ENCODE measurements at places on chromosomes 3 and 15.

- no peak for DNase-seq
Observed at GRCh38 chr3:115768661-115769060, 145.4 kb downstream of the GAP43 start.

- DNase-seq = peak; percentile 30
Observed at GRCh38 chr3:69085168-69085832, 563 bp downstream of the ARL6IP5 start.

DNA sequence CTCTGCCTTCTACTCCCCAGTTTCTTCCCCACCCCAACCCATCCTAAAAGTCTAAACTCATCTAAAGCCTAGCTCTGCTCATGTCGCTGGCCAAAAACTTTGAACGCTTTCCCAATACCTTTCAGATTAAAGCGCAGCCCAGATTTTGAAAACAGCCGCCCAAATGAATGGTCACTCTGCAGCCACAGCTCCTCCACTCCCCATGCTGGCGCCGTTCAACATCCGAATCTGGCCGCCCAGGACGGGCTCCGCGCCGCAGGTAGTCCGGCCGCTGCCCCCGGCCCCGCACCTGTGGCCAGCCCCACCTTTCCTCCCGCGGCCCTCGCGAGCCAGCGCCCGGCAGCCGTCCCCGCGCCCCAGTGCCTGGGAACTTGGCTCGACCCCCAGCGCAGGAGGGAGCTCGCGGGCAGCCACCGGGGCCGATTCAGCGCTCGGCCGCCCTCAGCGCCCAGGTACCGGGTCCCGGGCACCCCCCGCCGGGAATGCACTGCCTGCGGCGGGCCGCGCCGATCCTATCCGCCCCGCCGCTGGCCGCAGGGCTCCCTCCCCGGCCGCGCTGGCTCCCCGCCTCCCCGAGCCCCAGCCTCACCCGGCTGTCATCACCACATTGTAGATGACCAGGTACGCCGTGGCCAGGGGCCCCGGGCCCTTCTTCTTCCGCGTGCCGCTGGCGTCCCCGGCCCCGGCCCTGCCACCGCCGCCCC, 417 bp downstream of the HACD2 start:
- no peak for DNase-seq

DNA sequence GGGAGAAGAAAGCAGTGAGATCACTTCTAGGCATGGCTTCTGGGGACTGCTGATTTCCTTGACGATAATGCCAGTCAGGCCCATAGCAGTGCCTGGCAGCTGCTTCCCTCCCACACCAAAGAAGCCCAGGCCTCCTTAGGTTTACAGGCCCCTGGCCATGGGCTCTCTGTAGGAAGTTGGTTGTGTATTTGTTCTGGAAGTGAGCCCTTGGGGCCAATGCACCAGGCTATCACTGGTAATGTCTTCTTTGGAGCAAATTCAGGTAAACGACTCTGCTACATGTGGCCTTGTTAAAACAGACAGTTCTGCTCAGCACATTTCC, 89.3 kb downstream of the CCNL1 start:
- DNase-seq = no peak

DNA sequence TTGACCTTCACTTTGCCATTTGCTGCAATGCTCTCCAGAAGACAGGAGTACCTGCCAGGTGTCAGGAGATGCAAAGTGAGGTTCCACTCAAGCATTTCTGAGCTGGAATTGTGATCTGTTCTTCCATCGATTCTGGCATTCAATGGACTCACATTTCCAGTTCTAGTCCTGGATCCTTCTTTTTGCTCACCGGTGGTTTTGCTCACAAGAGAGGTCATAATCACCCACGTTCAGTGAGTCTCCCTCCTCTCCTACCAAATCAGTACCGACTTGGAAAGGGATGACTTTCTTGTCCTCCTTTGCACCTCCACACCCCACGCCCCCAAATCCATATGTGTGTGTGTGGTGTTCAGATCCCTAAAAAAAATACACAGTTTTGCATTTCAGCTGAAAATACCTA, 206.7 kb upstream of the IGF1R start:
- DNase-seq = no peak

GRCh38 chr3:48408823-48409281, 21.0 kb downstream of the PLXNB1 start:
- no peak for DNase-seq

DNA sequence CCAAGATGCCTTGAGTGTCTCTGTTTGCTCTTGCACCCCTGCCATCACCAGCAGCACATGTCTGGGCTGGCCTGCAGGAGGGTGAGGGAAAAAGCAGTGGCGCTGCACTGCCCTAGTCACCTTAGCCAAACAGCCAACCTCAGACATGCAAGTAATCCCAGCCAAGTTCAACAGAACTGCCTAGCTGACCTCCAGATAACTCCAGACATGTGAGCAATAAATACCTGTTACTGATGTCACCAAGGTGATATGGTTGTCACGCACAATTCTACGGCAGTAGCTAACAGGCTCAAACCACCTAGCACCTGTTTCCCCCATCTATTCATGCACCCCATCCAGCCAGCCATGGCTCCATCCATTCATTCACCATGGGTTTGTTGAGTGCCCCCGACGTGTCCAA, 99.9 kb downstream of the SRGAP3 start:
- DNase-seq = no peak

Data from EL (cell line).